ENCODE measurements at places on chromosomes 16 and 17.

GRCh38 chr16:25035494-25036405 lies 20.6 kb upstream of the ARHGAP17 start:
- no peak for DNase-seq

- DNase-seq = no peak
Observed at GRCh38 chr17:81306491-81306890, 11.4 kb upstream of the SLC38A10 start.

DNA sequence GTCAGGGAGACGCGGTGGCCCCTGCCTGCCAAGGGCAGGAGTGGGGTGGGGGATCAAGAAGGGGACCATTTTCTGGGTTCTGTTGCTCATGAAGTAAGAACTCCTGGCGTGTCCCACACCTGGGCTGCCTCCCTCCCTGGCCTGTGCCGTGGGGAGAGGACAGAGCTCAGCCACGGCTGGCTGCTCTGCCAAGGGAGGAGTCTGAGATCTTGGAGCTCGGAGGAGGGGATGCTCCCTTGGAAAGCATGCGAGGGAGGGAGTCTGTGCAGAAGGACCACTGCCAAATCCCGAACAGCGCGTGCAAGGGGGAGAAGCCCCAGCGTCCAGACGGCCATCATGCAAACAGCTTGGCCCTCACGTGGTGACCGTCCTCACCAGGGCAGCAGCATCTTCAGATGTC lies 64.2 kb upstream of the ZNF469 start:
- no peak for DNase-seq

- DNase-seq = no peak
Observed at GRCh38 chr17:6998855-6999508, 3.1 kb downstream of the ALOX12 start.

- DNase-seq = no peak
Observed at GRCh38 chr17:57465610-57466009, 209.3 kb downstream of the MSI2 start.

DNA sequence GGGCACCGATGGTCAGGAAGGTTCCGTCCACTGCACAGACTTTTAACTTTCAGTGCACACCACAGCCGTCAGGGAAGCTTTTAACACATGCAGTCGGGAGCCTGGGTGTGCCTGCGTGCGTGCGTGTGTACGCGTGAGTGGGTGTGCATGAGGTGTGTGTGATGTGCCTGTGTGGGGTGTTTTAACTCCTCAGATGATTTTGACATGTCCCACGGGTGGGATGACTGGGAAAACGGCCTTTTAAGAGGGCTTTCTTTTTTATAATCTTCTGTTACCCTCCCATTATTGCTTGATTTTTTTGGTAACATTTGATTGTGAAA lies 152.7 kb upstream of the CHMP6 start:
- DNase-seq = no peak

GRCh38 chr17:68953340-68953997 lies 1.7 kb downstream of the ABCA8 start:
- DNase-seq = no peak

GRCh38 chr16:13332713-13333255 lies 431.4 kb downstream of the SHISA9 start:
- DNase-seq = no peak

DNA sequence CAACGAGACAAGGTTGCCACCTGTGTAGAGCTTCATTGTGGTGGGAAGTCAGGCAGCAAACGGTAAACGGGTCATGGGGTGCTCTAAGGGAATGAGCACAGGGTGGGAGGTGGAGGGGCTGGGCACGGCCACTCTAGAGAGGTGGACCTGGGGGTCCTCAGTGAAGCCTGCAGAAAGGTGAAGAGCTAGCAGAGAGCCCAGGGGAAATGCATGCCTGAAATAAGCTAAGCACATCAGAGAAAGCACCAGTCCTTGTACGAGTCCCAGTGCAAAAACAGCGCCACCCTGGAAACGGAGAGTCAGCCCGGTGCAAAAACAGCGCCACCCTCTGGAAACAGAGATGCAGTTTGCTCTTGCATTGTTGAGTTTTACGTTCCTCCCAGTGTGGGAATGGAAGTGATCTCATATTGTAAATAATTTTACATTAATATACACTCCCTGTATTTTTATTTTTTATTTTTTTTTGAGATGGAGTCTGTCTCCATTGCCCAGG lies 65.0 kb downstream of the TBC1D16 start:
- DNase-seq = no peak

- DNase-seq = peak; percentile 6
Observed at GRCh38 chr17:80830020-80830780, 161.4 kb upstream of the CHMP6 start.

DNA sequence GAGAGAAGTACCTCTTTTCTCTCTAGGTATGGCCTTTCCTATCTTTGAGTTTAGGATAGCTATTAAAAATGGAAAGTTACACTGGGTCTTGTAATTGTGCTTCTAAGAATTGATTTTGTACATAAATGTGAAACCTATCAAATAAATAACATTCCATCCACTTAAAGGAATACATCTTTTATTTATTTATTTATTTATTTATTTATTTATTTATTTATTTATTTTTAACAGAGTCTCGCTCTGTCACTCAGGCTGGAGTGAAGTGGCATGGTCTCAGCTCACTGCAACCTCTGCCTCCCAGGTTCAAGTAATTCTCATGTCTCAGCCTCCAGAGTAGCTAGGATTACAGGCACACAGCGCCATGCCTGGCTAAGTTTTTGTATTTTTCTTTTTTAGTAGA lies 1114.0 kb upstream of the EEF2KMT start:
- no peak for DNase-seq
